ENCODE measurements at places on chromosomes 13 and 19.

DNA sequence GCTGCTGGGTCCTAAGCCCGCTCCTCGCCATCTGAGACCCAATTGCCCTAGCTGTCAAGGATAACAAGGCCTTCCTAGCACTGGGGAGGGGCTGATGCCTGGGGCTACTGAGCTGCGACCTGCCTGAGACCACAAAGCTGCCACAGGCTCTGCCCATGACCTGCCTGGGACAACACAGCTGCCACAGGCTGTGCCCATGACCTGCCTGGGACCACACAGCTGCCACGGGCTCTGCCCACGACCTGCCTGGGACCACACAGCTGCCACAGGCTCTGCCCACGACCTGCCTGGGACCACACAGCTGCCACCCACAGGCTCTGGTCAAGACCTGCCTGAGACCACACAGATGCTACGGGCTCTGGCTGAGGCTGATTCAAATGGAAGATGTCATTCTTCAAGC is 54.8 kb downstream of the EPS15L1 start:
- no peak for DNase-seq

DNA sequence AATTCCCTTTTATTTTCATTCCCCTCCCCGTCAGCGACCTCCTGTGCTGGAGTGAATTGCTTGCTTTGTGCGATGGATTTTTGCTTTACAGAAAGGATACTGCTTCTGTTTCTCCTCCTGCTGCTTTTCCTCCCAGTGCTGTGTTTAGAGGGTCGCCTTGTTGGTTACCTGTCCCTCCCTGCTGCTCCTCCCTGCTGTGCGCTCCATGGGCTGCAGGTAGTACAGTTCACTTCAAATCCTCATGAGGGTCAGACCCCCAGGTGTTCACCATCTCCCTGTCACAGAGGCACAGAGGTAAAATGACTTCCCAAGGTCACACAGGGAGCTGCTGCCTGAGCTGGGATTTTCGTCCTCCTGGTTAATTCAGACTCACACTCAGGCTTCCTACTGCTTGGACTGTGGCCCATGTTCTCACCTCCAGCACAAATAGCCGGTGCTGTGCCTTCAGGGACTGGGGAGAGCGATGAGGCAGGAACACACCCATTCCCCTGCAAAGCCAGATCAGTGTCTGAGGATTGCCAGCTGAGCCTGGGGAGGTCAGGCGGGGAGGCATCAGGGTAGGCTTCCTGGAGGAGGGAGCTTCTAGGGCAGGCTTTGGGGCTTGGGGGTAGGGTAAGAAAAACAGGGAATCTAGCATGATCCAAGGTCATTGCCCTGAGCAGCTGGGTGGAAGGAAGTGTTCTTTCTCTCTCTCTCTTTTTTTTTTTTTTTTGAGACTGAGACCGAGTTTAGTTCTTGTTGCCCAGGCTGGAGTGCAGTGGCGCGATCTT is 14.4 kb downstream of the BICRA start:
- no peak for DNase-seq

DNA sequence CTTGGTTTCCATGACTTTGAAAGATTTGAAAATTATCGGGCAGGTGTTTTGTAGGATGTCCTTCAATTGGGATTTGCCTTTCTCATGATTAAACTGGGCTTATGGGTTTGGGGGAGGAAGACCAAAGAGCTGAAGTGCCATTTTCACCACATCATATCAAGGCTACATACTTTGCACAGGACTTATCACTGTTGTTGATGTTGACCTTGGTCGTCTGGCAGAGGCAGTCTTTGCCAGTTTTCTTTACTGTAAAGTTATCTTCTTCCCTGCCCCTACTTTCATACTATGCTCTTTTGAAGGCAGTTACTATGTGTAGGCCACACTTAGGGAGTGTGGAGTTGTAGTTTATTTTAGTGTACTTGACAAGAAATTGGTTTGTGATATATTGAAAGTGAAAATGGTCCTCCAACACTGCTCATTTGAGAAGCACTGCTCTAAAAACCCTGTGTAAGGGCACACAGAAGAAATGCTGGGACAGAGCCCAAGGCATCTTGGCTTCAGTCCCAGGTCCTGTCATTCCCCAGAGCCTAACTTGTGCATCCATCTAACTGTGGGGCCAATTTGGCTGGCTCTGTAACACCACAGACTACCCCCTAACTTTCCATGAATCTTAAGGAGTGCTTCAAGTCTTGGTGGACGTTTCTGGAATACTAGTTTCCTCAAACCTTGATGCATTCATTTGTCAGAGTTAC is 384.9 kb downstream of the KCNRG start:
- peak; percentile 34 for DNase-seq

- no peak for DNase-seq
Observed at GRCh38 chr13:34107806-34108205, 289.9 kb downstream of the RFC3 start.

DNA sequence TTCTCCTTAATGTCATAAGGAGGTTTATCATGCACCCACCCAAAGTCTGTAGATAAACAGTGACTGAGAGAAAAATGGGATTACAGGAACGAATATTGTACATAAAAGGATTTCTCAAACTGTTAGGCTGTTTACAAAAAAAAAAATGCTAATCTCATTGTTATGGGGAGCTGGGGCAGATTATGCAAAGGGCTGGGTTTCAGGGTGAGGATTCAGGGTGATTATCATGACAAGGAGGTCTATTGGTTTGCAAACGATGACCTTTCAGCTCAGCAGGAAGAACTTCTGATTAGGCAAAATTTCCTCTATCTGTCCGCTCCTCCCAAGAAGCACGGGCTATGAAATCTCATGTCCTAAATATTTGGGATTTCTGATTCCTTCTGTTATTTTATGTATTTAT is 41.4 kb downstream of the NLRP12 start:
- DNase-seq: no peak

- no peak for DNase-seq
Observed at GRCh38 chr19:46508206-46508605, 12.5 kb upstream of the PNMA8B start.

- DNase-seq: no peak
Observed at GRCh38 chr13:21800837-21801616, 130.2 kb downstream of the FGF9 start.

DNA sequence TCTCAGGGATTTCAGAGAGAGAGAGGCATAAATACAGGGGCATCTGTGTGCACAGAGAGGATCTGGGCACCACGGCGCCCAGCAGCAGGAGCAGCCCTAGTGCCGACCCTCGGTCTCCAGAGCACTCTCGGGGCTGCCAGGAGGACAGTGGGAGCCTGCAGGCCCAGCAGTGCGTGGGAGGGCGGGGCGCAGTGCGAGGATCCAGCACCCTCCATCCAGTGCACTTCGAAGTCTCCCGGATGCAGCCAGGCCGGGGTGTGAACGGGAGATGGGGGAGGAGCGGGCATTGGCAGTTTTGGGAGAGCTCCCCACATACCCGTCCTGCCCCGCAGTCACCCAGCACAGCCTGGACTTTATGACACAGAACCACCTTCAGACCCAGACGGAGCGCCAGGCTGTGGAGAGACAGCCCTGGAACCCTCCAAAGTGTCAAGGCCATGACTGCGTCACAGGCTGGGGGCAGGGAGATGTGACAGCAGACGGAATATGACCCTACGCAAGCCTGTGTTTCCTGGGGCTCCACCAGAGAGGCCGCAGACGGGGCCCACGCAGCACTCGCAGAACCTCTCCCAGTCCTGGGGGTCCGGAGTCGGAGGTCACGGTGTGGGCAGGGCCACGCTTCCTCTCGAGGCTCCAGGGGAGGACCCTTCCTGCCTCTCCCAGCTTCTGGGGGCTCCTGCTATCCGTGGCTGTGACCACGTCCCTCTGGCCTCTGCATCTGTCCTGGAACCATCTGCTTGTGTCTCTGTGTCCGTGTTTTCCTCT is 14.7 kb upstream of the TEKTIP1 start:
- no peak for DNase-seq

DNA sequence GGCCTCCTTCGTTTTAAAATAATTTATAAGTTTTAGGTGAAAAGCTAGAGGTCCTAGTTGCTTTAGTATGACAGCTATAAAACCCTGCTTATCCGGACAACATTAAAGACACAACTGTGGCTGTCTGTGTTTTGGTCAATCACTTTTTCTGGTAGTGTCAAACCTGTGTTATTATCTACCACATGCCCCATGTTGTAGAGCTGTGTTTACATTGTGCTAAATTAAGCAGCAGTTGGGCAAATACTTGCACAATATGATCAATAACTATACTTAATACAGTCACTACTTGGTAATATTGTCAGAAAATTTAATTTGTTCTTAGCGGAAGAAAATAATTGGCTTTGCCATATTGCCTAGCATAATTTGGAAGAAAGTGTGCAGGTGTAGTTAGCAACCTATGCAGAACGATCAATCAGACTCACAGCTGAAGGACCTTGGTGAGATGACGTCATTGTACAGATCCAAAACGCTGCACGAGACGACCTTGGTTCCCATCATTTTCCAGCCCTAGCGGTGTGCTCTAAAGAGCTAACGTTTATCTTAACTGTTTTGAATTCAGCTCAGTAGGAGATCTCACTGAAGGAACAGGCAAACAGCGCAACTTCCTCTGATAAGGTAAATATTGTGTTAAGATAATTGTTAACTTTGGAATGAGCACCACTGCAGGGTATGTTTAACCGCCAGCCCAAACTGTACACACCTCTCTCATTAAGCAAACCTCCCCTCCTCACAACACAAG is 476.6 kb downstream of the IRS2 start:
- no peak for DNase-seq

DNA sequence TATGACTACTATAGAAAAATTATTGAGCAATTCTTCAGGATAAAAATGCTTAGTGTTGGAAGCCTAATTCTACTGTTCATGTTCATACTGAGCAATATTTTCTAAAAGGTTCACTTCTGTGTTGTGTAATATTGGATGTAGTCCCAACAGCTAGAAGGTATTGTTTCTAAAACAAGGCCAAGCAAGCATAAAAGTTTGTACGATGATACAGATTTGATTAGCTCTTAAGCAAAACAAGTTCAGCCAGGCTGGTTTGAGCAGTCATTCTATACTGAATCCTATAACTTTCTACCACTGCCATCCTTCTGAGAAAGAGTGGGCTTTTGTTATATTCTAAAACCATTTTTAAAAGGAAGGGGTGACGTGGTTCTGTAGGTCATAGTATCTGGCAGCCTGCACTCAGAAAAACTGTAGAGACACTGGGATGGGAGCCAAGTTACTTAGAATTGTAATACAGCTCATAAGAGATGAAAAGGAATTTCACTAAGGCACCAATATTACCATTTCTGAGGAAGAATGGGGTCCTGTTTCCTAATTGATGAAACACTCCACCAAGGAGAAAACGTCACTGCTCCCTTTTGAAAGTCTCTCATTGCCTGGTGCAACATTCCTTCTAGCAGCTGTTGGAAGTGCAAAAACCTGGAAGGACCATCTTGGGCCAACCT is 275.0 kb upstream of the DACH1 start:
- DNase-seq: no peak

- DNase-seq: no peak
Observed at GRCh38 chr13:29696606-29697005, 101.1 kb upstream of the SLC7A1 start.

DNA sequence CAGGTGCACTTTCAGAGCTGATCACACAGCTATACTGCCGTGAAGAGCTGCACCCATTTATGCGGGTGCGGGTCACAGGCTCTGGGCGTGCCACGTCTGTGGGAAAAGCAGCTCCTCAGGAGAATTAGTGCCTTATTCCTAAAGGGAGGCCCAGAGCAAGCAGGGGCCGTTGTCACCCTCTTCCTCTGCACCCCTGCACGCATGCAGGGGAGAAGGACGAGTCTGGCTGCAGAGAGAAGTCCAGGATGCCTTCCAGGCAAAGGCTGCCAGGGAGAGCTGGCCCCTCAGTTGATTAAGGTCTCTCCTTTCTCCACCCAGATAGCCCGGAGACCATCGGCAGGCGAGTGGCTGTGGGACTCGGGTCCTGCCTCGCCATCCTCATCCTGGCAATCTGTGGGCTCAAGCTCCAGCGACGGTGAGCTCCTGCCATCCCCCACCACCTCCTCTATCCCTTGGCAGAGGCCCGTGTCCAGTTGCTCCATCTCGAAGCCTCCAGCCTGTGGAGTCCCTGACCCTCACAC is 3.1 kb upstream of the FFAR1 start:
- DNase-seq: no peak

GRCh38 chr19:18833141-18833476 is 1.4 kb downstream of the UPF1 start:
- no peak for DNase-seq

GRCh38 chr19:29378543-29379080 is 147.2 kb upstream of the VSTM2B start:
- no peak for DNase-seq

DNA sequence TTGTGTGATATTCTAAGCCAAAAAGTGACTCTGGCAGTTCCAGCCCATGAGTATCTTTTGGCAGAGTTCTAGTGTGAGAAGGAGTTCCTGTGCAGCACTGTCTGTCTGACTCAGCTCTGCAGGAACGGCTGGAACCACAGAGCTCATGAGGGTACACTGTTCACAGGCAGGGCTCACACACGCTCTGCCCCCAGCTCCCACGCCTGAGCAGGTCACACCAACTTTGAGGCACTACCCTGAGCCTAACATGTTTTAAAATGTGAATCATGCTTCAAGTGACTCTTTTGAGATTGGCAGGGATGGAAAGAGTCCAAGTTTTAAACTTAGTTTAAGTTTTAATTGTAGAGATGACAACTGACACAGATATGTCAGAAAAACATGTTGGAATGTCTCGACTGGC is 1203.3 kb downstream of the UQCRFS1 start:
- DNase-seq: no peak

GRCh38 chr13:31901985-31902384 is 129.6 kb upstream of the FRY start:
- no peak for DNase-seq

GRCh38 chr19:38255383-38256014 is 675 bp downstream of the PPP1R14A start:
- DNase-seq: no peak

- DNase-seq: no peak
Observed at GRCh38 chr19:51391073-51391611, 751 bp upstream of the C19orf84 start.

DNA sequence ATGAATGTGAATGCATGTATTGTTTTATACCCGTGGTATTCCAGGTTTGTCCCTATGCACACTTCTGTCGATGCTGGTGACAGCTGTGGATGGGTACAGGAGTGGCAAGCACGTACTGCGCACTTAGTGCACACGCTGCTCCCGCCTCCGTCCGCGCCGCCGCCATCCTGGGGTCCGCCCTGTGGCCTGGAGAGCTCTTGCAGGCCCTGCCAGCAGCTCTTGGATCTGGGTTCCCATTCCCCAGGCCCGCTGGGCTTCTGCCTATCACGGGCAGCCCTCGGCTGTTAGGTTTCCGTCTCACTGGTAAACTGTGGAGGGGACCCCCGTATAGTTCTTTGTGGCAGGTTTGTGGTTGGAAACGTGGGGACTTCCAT is 4.0 kb downstream of the GNA11 start:
- no peak for DNase-seq

- no peak for DNase-seq
Observed at GRCh38 chr13:24868874-24869273, 104.9 kb downstream of the RNF17 start.

- no peak for DNase-seq
Observed at GRCh38 chr13:44267980-44268379, 105.6 kb upstream of the SERP2 start.

- no peak for DNase-seq
Observed at GRCh38 chr13:24230428-24231072, 70.0 kb downstream of the SPATA13 start.

- no peak for DNase-seq
Observed at GRCh38 chr13:64912141-64912540, 2318.0 kb downstream of the PCDH9 start.

- DNase-seq: no peak
Observed at GRCh38 chr19:3094601-3095440, 659 bp downstream of the GNA11 start.

Measured in C1 segment of cervical spinal cord (tissue), 14 donors.